ENCODE measurements at places on chromosomes 6 and 20.

DNA sequence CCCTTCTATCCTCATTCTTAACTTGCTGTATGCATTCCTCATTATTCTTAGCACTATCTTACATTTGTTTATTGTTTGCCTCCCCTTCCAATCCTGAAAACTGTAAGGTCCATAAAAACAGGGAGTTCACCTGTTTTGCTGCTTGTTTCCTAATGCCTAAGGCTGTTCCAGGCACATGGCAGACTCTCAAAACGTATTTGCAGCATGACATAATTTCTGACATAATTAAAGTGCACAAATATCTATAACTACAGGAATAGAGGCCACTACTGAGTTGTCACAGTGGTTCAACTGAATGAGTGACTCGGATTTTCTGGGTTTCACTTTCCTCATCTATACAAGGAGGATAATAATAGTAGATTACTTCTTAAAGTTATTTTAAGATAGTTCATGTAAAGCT is 83.0 kb downstream of the HFE start:
- peak overlapping the region; percentile 98 for H3K27ac ChIP-seq
- H3K27me3 ChIP-seq = no peaks in the 10 kb centered on the region
- peaks cover 51% of the 10 kb centered on the region for H3K4me1 ChIP-seq

DNA sequence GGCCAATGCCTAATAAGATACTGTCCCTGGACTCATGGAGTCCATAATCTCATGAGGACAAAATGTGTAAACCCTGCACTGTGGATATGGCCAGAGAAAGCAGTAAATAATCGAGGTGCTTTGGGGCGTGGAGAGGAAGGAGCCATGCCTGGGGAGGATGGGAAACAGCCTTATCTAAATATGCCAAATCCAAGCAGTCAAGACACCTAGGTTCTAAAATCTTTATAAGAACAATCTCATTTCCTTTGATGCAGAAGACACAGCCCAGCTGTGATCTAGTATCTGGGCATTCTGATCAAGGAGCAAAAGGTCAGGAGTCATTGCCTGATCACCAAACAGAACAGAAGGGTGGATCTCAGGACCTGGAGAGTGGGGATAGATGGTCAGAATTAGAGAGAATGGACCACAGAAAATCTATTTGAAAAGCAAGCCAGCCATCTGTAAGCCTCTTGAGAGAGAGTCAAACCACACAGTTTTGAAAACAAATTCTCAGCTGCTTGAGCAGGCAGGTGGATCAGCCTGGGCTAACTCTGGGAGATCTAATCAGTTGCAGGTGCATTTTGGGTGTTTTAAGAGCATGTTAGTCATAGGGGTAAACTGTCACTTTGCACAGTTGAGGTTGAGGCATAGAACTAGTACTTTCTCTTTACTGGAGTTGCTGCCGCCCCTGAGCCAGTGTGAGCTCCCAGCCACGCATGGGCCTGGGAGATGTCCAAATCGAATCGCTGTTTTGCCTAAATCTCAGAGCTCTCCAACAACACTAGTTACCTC is 130.8 kb upstream of the TNFAIP3 start:
- no peaks in the 10 kb centered on the region for H3K36me3 ChIP-seq
- peak overlapping the region; percentile 31 for H3K27ac ChIP-seq
- H3K27me3 ChIP-seq = no peaks in the 10 kb centered on the region
- peaks cover 24% of the 10 kb centered on the region for H3K4me1 ChIP-seq
- DNase-seq = no peak

DNA sequence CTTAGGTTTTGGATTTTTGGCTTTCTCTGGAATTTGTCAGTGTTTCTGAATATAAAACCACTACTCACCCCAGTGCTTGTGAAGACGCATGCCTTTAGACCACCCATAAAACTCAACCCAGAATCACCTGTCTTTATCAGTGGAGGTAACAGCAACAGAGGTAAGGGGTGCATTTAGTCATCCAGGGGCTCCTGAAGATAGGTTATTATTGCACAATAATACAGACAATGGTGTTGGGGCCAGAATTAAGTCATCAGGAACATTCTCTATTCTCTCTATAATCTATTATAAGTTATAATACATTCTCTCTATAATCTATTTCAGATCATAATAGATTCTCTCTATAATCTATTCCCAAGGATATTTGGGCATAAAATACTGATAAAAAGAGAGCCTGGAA is 100.2 kb upstream of the KCNQ5 start:
- H3K4me1 ChIP-seq = no peaks in the 10 kb centered on the region
- no peak overlapping the region for H3K27ac ChIP-seq
- H3K27me3 ChIP-seq = peaks cover 12% of the 10 kb centered on the region

DNA sequence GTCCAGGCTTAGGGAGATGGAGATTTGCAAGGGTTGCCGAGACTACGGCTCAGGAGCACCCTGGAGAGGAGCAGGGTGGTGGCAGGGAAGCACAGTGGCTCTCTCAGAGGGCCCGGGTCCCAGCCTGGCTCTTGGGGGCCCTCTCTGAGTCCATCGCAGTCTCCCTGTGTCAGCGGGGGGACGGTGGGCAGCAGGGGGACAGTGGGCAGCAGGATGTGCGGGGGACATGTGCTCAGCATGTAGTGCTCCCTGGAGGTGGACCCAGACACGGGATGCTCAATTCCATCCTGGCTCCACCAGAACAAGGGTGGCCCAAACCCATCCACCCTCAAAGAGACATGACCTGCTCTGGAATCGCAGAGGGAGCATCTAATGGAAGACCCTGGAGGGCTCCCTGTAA is 43.0 kb upstream of the ZBP1 start:
- peaks cover 7% of the 10 kb centered on the region for H3K36me3 ChIP-seq
- no peak overlapping the region for H3K27ac ChIP-seq
- peaks cover 5% of the 10 kb centered on the region for H3K4me1 ChIP-seq
- no peak overlapping the region for H3K4me3 ChIP-seq
- DNase-seq = no peak

DNA sequence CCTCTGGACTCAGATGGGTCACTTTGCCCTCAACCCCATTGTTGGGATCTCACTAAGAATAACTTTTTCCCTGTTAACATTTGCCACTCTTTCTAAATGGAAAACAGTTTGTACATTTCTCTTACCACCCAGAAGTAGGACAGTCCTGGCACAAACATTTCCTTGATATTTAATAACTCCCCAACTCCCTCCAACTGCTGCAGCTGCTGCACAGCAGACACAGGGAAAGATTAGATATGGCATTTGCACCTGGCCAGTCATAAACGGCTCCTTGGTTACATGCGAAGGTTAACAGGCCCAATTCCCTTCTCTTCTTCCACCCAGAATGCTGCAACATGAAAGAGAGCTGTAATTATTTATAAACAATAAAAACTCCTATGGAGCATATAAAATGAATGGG is 55.9 kb upstream of the SOX4 start:
- H3K4me3 ChIP-seq = no peak overlapping the region
- H3K36me3 ChIP-seq = no peaks in the 10 kb centered on the region
- peaks cover 14% of the 10 kb centered on the region for H3K27me3 ChIP-seq
- no peak for DNase-seq
- H3K27ac ChIP-seq = no peak overlapping the region

GRCh38 chr6:134482593-134483270 is 164.8 kb upstream of the SGK1 start:
- H3K27ac ChIP-seq = no peak overlapping the region
- H3K27me3 ChIP-seq = no peaks in the 10 kb centered on the region

DNA sequence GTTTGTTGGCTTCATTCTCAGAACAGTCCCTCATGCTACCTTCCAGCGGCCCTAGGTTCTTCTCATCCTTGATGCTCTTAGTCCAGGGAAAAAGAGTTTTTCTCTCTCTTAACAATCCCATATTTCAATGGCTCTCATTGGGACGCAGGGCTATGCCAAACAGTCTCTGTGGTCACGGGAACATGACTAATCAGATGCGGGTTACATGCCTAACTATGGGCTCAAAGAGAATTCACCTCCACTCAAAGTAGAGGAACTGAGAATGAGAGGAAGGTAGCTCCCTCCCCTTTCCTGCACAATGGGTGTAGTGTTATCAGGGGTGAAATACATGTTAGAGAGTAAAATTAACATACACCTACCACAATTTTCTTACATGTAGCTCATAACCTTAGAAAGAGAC is 18.1 kb upstream of the ATRN start:
- no peak overlapping the region for H3K4me3 ChIP-seq
- H3K4me1 ChIP-seq = no peaks in the 10 kb centered on the region
- DNase-seq = no peak
- no peaks in the 10 kb centered on the region for H3K36me3 ChIP-seq

GRCh38 chr6:108597572-108598304 is 37.0 kb downstream of the FOXO3 start:
- no peak overlapping the region for H3K4me3 ChIP-seq
- H3K36me3 ChIP-seq = no peaks in the 10 kb centered on the region
- DNase-seq = no peak
- no peaks in the 10 kb centered on the region for H3K27me3 ChIP-seq
- H3K27ac ChIP-seq = peak overlapping the region; percentile 76

Data from activated T-cell treated with anti-CD3 and anti-CD28 coated beads, Interleukin-2, amount 50 U/mL, for 24 hours (primary cell).